ENCODE measurements at places on chromosomes 12 and 14. TPM values are rescaled to one million over a fixed set of nuclear protein-coding genes. Genes with fewer than 3 reads are reported as not detected.

- DNase-seq = no peak
- no peaks in the 10 kb centered on the region for H3K4me1 ChIP-seq
- H3K4me3 ChIP-seq = no peak overlapping the region
- no peak overlapping the region for H3K27ac ChIP-seq
- H3K36me3 ChIP-seq = no peaks in the 10 kb centered on the region
- no peaks in the 10 kb centered on the region for H3K27me3 ChIP-seq
Observed at GRCh38 chr12:94922561-94922960, 80.9 kb downstream of the NDUFA12 start.

GRCh38 chr12:114441545-114441944 lies 35.6 kb upstream of the TBX5 start:
- no peaks in the 10 kb centered on the region for H3K4me1 ChIP-seq
- no peak for DNase-seq
- no peak overlapping the region for H3K4me3 ChIP-seq
- H3K27me3 ChIP-seq = peaks cover 98% of the 10 kb centered on the region

DNA sequence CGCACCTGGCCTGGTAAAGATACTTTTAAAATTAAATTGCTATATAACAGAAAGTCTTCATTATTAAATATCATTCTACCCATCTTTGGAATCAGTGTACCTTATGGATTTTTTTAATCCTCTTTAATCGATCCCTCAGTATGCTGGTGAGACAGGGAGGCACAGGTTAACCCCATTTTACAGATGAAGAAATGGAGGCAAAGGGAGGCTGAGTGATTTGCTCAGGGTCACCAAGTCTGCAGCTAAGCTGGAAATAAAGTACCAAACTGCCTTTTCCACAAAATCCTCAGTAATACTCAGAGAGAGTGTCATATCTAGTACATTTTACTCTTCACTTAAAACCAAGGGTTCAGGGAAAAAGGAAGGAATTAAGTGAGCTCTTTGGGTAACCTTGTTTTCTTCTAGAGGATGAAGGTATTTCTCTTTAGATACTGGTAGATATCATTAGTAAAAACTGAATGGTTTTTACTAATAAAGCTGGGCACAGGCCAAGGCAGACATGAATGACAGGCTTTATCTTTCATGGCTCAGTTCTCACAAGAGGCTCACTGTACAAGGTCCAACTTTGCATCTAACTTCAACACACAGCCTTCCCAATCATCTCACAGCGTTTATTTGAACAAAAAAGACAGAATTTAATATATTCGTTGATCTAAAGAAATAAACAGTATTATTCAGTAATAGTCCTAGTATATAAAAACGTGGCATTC lies 35.3 kb upstream of the TTC7B start:
- no peaks in the 10 kb centered on the region for H3K36me3 ChIP-seq
- H3K27me3 ChIP-seq = no peaks in the 10 kb centered on the region
- peaks cover 7% of the 10 kb centered on the region for H3K4me1 ChIP-seq
- H3K4me3 ChIP-seq = no peak overlapping the region
- no peak overlapping the region for H3K27ac ChIP-seq

DNA sequence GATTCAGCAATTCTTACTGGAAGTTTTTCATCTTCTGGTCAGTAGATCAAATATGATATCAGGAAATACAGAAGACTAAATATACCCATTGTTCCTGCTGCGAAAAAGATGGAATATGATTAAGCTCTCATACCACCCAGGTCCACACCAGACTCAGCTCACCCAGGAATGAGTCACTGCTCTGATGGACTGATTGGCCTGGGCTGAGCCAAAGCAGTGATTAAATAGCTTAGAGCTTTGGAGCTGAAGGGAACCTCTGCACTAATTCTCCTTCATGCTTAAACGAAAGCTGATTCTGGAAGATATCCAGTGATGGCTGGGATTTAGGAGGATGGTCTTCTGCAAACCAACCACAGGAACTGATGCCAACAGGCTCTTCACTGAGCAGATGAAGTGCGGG lies 62.0 kb upstream of the SYT1 start:
- H3K4me1 ChIP-seq = peaks cover 13% of the 10 kb centered on the region
- H3K36me3 ChIP-seq = no peaks in the 10 kb centered on the region
- DNase-seq = peak; percentile 90
- H3K27ac ChIP-seq = peak overlapping the region; percentile 27
- H3K27me3 ChIP-seq = no peaks in the 10 kb centered on the region

DNA sequence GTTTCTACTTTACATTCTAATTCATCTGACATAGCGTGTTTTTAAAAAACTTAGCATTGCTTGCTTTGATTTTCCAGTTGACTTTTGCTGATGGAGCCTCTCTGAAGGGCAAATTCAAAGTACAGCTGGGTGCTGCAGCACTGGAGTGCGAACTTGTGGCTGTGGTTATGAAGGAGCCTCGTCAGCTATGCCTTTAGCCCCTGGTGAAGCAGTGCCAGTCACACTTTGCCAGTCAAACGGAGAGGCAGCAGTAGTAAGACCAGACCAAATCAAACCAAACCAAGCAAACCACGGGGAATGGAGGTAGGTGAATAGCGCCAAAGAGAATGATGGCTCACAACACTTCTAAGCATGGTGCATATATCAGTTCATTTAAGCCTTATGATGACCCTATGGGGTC lies 15.1 kb upstream of the SLC38A2 start:
- no peaks in the 10 kb centered on the region for H3K27me3 ChIP-seq
- H3K4me1 ChIP-seq = peaks cover 83% of the 10 kb centered on the region
- no peaks in the 10 kb centered on the region for H3K36me3 ChIP-seq
- peak overlapping the region; percentile 94 for H3K27ac ChIP-seq
- no peak for DNase-seq

Gene DAO
- total RNA-seq = not detected

GRCh38 chr12:28824193-28824846 lies 324.8 kb upstream of the FAR2 start:
- DNase-seq = no peak
- no peaks in the 10 kb centered on the region for H3K36me3 ChIP-seq
- H3K27me3 ChIP-seq = no peaks in the 10 kb centered on the region
- no peaks in the 10 kb centered on the region for H3K4me1 ChIP-seq
- no peak overlapping the region for H3K4me3 ChIP-seq
- H3K27ac ChIP-seq = no peak overlapping the region

Gene SCNN1A
- total RNA-seq = 2.9 TPM

- no peak for DNase-seq
- no peak overlapping the region for H3K27ac ChIP-seq
- H3K4me1 ChIP-seq = peaks cover 13% of the 10 kb centered on the region
- no peak overlapping the region for H3K4me3 ChIP-seq
Observed at GRCh38 chr12:124780336-124780735, 83.3 kb downstream of the SCARB1 start.

- H3K27ac ChIP-seq = no peak overlapping the region
- H3K36me3 ChIP-seq = peaks cover 25% of the 10 kb centered on the region
- H3K4me3 ChIP-seq = no peak overlapping the region
- no peaks in the 10 kb centered on the region for H3K4me1 ChIP-seq
- no peaks in the 10 kb centered on the region for H3K27me3 ChIP-seq
Observed at GRCh38 chr12:121003650-121004049, 12.6 kb downstream of the C12orf43 start.

GRCh38 chr14:64628940-64629408 lies 75.2 kb upstream of the PLEKHG3 start:
- DNase-seq = peak; percentile 92
- H3K27me3 ChIP-seq = no peaks in the 10 kb centered on the region
- H3K27ac ChIP-seq = peak overlapping the region; percentile 84
- H3K36me3 ChIP-seq = no peaks in the 10 kb centered on the region
- peaks cover 20% of the 10 kb centered on the region for H3K4me1 ChIP-seq

DNA sequence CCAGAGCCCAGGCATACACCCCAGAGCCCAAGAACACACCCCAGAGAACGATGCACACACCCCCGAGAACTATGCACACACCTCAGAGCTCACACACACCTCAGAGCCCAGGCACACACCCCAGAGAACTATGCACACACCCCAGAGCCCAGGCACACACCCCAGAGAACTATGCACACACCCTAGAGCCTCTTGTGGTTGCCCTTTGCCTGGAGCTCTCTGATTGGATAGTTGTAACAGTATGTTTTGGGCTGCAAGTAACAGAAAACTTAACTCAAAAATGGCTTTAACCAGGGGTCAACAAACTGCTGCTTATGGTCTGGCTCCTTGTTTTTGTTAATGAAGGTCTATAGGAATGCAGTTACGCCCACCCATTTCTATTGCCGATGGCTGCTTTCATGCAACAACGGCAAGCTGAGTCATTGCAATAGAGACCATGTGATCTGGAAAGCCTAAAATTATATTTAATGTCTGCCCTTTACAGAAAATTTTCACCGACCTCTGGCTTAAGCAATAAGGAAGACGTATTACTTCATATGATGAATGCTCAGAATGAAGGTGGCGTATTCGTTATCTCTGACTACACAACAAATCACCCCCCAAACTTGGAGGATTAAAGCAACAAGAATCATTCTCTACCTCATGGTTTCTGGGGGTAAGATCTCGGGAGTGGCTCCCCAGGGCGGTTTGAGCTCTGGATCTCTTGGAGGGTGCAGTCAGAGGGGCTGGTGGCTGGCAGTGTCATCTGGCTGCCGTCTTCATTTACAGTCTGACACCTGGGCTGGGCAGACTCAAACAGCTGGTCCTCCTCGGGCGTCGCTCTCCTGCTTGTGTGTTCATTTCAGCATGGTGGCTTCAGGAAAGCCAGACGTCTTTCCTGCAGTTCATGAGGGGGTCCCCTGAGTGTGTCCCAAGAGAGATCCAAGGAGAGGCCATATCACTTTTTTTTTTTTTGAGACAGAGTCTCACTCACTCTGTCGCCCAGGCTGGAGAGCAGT lies 66.3 kb upstream of the NCOR2 start:
- H3K4me1 ChIP-seq = peaks cover 46% of the 10 kb centered on the region
- DNase-seq = peak; percentile 71
- no peaks in the 10 kb centered on the region for H3K27me3 ChIP-seq
- H3K4me3 ChIP-seq = no peak overlapping the region
